ENCODE measurements at places on chromosomes 6 and 20. TPM values are rescaled to one million over a fixed set of nuclear protein-coding genes. Genes with fewer than 3 reads are reported as not detected.

The TMEM217 gene
- 1.4 TPM for total RNA-seq

The BLOC1S5 gene
- total RNA-seq, result 21.3 TPM

The DCBLD1 gene
- 15.2 TPM for total RNA-seq

The MLN gene
- total RNA-seq, result 0.53 TPM

The CASS4 gene
- 4.1 TPM for total RNA-seq

The SRSF12 gene
- 7.6 TPM for total RNA-seq

The KPNA5 gene
- 21.1 TPM for total RNA-seq

The SYCP2 gene
- total RNA-seq, result 8.4 TPM

The SLC17A9 gene
- total RNA-seq, result 1.3 TPM

The SLC32A1 gene
- 1.3 TPM for total RNA-seq

The MYB gene
- total RNA-seq, result 4.4 TPM

The CTAGE9 gene
- not detected for total RNA-seq

The SNRNP48 gene
- total RNA-seq, result 15.4 TPM

The CCN6 gene
- total RNA-seq, result 1.1 TPM

The AKAP12 gene
- total RNA-seq, result 143 TPM

The FAM184A gene
- 5.0 TPM for total RNA-seq

The MAPK14 gene
- total RNA-seq, result 61.2 TPM

The C6orf141 gene
- 0.99 TPM for total RNA-seq

The TP53TG5 gene
- total RNA-seq, result 0.12 TPM

The SAMD5 gene
- 12.5 TPM for total RNA-seq

The KIAA0408 gene
- 5.1 TPM for total RNA-seq

The TTK gene
- total RNA-seq, result 8.5 TPM

The HEY2 gene
- 3.9 TPM for total RNA-seq

The EDN3 gene
- 6.8 TPM for total RNA-seq
